Motor neuron (in vitro differentiated cells): ENCODE measurements at places on chromosomes 3 and 15. TPM values are rescaled to one million over a fixed set of nuclear protein-coding genes. Genes with fewer than 3 reads are reported as not detected.
A peak's percentile ranks its signal among the peaks of the same experiment; 100 is the strongest.

Gene CCDC13
- 1.4 and 2.6 TPM in 2 replicates for total RNA-seq

Gene NR1I2
- total RNA-seq, result 0.10 and 0.27 TPM in 2 replicates

- ATAC-seq, result no peak
Observed at GRCh38 chr3:158403013-158403412, 168.0 kb upstream of the MLF1 start.

DNA sequence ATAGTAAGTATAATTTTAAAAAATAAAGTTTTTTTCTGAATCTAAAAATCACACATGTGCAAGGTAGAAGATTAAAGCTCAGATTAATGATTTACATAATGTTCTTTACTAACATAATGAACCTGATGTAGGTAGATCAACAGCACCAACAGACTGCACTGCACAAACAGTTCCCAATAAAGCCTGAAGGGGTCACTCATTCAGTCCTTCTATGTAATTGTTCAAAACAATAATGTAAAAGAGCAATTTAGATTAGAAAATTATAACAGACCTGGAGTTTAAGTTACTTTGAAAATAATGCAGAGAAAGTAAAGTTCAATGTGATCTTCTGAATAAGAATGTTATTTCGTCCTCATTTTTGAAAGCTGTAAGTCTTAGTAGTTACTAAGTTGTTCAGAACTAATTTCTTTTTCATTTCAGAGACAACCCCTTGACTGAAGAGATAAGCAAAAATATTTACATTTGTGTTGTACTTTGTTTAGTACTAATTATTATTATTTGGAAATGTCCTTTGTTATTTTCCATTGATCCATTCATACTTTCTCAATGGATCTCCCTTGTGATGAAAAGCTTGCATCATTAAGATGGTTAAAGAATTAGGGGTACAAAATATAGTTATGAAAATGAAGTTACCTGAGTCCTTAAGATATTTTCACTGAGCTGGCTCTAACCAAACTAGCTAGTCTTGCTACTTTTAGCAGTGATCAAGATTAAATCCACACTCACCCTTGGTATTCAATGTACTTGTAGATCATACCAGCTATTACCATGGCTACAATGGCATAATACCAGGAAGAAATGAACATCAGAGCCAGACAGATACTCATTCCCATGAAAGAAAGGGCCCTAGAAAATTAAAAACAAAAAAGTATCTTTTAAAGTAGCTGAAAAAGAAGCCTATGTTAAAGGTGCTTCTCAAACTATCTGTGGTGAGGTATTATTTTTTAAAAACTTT, 16.8 kb downstream of the EMC4 start:
- peak; percentile 6 for ATAC-seq

GRCh38 chr15:92524161-92524560, 130.5 kb downstream of the ST8SIA2 start:
- no peak for ATAC-seq

GRCh38 chr3:59783468-59783988, 733.7 kb upstream of the CFAP20DC start:
- ATAC-seq, result no peak

Gene CIB2
- total RNA-seq, result 2.8 and 3.0 TPM in 2 replicates
